ENCODE measurements at places on chromosomes 6 and 20.

GRCh38 chr6:23307516-23307915 is 738.1 kb downstream of the HDGFL1 start:
- DNase-seq = no peak

- no peak for DNase-seq
Observed at GRCh38 chr6:29961966-29962365, 19.6 kb downstream of the HLA-A start.

GRCh38 chr20:57856658-57857057 is 146.8 kb upstream of the PMEPA1 start:
- no peak for DNase-seq

GRCh38 chr6:4916954-4917561 is 86.8 kb downstream of the RPP40 start:
- no peak for DNase-seq

GRCh38 chr6:166477647-166478365 is 95.1 kb upstream of the MPC1 start:
- DNase-seq = no peak

All from globus pallidus (tissue), 1 donor.